Activated naive CD4-positive, alpha-beta T cell treated with Interleukin-2 at 50 U/mL for 16 hours (primary cell): ENCODE measurements at places on chromosomes 1 and 21.
A peak's percentile ranks its signal among the peaks of the same experiment; 100 is the strongest.

DNA sequence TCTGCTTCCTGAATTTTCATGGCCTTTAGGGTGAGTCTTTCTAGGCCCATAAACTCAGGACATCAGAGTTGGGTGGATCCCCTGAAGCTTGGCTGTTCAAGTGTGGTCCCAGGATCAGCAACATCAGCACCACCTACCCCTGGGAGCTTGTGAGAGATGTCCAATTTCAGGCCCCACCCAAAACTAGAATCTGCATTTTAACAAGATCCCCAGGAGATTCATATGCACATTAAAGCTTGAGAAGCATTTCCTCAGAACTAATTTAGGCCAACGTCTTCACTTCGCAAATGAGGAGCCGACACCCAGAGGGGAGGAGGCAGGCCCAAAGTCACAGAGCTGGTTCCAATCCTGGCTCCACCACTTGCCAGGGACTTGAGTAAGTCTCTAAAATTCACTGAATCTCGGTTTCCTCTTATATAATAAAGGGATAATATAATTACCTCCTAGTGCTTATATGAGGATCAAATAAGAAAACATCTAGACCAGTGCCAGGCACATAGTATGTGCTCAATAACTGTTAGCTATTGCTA lies 10.3 kb upstream of the PHLDA3 start:
- no peak for DNase-seq

GRCh38 chr21:45366476-45366875 lies 38.5 kb upstream of the COL18A1 start:
- no peak for DNase-seq

DNA sequence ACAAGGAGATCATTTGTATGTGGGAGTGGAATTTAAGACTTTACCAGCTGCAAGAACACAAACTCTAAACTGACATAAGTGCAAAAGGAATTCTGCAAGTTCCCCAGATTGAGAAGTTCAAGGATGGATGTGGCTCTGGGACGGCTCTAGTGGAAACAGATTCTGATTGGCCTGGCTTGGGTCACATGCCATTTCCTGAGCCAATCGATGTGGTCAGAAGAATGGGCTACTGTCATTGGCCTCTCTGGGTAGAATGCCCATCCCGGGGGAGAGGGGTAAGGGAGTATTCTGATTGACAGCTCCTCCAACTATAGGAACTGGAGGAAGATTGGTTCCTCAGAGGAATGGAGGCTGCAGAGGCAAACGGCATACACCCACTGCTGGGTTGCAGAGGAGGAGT lies 6.0 kb upstream of the IFNLR1 start:
- DNase-seq, result no peak

GRCh38 chr1:55542901-55543504 lies 327.8 kb upstream of the USP24 start:
- DNase-seq, result no peak

- DNase-seq, result peak; percentile 45
These were observed 212.8 kb upstream of the RAB4A start for GRCh38 chr1:229058111-229058561.

GRCh38 chr1:246760422-246761347 lies 36.5 kb downstream of the SCCPDH start:
- DNase-seq, result no peak

GRCh38 chr21:16540966-16541727 lies 811.4 kb downstream of the USP25 start:
- no peak for DNase-seq

DNA sequence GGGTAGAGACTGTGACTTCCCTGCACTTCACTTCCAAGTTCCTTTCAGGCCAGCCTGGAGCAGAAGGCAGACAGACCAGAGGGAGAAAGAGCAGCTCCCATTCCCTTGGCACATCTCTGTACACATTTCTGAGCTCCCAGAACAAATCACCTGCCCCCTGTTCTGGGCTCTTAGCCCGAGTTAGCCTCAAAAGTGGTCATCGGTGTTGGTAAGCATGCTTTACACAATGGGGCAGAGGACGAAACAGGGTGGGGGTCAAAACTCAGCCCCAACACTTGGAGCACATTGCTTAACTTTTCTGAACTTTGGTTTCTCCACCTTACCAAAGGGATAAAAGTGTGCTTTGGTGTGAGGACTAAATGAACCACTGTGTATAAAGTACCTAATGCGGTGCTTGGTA lies 98.7 kb downstream of the DAB1 start:
- DNase-seq, result no peak

DNA sequence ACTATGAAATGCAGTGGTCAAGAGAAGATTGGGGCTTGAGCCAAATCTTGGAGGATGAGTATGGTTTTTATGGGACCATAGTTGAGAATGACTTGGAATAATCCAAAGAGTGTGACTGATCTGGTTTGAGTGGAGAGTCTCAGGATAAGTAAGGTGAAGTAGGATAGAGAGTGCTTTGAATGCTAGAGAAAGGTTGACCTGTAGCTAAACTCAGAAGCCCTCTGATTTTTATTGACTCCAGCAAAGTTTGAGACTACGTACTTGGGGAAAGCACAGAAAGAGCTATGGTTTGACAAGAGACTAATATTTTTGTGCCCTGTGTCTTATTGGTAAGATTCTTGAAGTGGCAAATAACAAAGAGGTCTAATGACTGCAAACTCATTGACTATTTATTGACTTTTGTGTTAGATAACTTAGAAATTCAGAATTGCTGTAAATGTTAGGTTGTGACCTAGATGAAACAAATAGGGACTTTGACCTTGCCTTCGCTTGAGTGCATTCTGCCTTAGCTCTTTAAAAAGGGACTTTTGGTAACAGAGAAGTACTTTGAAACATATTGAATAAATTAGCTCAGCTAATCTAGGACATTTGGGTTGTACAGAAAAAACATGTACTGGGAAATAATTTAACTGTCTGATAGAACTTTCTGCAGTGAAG lies 35.1 kb downstream of the UAP1 start:
- no peak for DNase-seq

GRCh38 chr21:29297483-29298347 lies 1.0 kb upstream of the BACH1 start:
- peak; percentile 11 for DNase-seq

GRCh38 chr1:187338762-187339412 lies 510.1 kb downstream of the PLA2G4A start:
- no peak for DNase-seq

DNA sequence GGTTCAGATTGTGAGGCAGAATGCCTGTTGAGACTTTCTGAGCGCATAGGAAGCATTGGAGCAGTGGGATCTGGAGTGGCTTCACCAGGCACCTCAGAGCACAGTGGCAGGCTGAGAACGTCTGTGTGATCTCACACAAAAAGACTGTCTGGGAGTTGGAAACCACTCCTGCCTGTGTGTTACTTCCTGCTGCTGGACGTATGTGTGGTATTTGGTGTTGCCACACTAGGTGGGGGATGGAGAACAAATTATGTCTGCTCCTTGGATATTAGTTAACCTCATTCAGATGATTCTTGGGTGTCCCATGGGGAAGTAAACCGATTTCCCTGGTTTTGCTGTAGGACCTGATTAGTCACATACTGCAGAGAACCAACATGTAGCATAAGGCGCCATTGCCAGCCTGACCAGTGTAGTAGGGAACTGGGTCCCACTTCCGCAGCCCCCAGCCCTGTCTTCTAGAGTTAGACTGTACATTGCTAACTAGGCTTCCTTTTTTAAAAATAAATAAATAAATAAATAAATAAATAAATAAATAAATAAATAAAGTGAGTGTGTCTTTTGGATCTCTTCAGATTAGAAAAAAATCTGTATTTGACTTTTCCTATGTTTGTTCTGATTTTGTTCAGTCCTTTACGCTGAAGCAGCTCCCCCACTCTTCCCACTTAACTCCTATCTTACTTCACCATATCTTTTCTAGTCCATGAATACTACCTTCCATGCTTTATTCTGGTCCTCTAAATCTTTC lies 26.9 kb downstream of the UCK2 start:
- DNase-seq, result no peak

DNA sequence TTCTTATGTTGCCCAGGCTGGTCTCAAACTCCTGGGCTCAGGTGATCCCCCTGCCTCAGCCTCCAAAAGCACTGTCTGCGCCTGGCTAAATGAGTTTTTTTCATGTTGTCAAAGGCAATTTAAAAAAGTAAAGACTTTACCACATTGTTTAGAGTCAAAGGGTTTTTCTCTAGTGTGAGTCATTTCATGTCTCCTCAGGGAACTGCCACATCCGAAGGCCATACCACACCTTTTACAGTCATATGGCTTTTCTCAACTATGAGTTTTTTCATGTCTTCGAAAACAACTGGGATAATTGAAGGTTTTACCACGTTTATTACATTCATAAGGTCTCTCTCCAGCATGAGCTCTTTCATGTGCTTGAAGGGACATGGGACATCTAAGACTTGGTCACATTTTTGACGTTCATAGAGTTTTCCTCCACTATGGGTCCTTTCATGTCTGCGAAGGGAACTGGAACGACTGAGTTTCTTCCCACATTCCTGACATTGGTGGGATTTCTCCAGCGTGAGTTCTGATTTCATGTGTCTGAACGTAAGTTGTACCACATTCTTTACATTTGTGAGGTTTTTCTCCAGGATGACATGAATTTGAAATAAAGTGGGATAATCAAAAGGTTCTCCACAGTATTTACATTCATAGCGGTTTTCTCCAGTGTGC lies 65.6 kb downstream of the UCHL5 start:
- no peak for DNase-seq

DNA sequence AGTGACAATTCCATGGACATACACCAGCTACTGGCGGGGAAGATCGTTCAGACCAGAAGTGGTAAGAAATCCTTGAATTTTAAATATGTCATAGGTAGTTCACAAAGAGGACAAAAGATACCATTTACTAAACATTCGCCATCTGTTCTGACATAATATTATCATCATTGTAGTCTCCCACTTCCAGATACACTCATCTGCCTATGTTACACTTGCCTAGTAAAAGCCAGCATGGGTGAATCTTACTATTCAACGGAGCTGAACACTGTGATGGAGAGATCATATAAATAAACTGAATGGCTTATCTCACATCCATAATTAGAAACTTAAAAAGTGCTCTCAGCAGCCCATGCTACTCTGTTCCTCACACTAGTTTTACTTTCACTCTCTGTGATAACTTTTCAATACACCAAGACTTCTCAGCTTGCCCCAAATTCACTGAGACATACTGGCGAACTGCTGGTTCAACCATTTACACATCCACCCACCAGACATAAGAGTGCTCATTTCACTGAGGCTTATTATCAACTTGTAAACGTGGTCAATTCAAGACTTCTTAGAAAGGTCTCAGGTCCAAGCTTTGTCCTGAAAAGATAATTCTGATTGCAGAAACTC lies 463 bp upstream of the PRRC2C start:
- no peak for DNase-seq

DNA sequence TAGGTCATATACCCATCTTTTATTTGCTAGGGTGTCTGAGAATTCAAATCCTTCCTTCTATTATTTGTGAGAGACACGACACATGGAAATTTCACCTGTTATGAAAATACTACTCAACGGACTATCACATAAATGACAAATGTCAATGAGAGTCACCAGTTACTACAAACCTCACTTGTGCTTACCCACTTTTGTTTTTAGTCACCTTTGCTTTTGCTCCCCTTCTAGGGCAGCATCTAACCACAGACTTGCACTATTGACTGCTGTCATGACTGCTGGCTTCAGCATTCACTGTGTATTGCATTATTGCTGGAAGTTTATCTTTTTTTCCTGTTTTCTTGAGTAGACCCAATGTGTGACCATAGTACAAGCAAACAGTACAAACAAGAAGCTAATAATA lies 1048.0 kb downstream of the PLA2G4A start:
- no peak for DNase-seq

- peak; percentile 11 for DNase-seq
These were observed 852 bp downstream of the KTI12 start for GRCh38 chr1:52032785-52033131.

GRCh38 chr1:74811436-74812179 lies 78.7 kb downstream of the TYW3 start:
- DNase-seq, result no peak

DNA sequence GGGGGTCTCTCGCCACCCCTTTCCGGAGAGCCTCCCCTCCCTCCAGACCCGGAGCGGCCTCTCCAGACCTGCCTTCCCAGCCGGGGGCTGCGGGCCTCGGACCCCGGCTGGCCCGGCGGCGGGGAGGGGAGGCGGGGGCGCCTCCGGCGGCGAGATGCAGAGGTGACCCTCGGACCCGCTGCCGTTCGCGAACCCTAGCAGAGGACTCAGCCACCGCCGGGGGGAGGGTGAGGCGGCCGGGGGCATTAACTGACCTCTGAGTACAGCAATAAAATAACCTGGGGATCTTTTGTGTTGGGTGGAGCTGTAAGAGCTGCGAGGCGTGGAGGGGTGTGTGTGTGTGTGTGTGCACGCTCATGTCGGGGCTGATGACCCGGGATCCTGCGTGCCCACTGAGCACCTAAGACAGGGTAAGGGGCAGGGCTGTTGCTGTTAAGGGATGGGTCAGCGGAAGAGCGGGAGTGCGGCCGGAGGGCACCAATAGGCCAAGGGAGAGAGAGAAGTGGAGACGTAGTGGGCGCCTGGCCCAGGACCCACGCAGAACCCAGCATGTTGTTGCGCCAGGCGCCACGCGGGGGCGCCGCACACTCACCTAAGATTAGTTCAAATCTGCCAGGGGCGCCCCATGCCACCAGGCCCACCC lies 6.3 kb downstream of the HAPLN2 start:
- DNase-seq, result peak; percentile 70

- DNase-seq, result no peak
These were observed 66.4 kb upstream of the TARDBP start for GRCh38 chr1:10945991-10946509.

GRCh38 chr1:214569357-214570004 lies 18.1 kb upstream of the PTPN14 start:
- no peak for DNase-seq

DNA sequence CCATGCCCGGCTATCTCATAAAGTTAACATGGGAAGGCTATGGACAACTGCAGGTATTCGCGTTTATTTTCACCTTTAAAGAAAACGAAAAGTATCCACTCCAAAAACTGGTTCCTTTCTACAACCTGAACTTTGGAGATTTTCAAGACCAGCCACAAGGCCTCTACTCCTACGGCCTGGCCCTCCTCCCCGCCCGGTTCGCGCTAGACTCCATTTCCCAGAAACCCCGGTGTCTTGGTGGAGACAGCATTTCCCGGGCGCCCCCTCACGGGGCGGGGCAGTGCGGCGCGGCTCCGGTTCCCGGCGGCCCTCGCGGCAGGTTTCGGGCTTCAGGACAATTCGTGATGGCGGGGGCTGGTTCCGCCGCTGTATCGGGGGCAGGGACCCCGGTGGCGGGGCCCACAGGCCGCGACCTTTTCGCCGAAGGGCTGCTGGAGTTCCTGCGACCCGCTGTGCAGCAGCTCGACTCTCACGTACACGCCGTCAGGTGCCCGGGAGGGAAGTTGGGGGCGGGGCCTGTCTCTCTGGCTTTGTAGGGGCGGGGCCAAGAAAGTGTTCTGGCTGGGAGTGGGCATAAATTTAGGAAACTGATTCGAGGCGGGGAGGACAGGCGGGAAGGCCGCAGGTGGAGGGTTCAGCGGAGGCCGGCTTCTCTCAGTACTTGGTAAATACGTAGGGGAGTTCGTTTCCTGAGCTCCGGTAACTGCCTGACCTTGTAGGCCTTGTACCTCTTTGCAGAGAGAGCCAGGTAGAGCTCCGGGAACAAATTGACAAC lies at the start of gene SNAPIN:
TSS of gene SNAPIN (plus strand) at position 304 of the 775 bp plus-strand sequence. CDS start at position 345, 41 bp downstream.
- peak; percentile 94 for DNase-seq
